ENCODE measurements at places on chromosomes 5 and 9. TPM values are rescaled to one million over a fixed set of nuclear protein-coding genes. Genes with fewer than 3 reads are reported as not detected.

ITGA1 gene
- polyA plus RNA-seq, result 1.2 TPM

GRCh38 chr9:2110036-2110435 lies 94.9 kb downstream of the SMARCA2 start:
- no peak for DNase-seq

DNA sequence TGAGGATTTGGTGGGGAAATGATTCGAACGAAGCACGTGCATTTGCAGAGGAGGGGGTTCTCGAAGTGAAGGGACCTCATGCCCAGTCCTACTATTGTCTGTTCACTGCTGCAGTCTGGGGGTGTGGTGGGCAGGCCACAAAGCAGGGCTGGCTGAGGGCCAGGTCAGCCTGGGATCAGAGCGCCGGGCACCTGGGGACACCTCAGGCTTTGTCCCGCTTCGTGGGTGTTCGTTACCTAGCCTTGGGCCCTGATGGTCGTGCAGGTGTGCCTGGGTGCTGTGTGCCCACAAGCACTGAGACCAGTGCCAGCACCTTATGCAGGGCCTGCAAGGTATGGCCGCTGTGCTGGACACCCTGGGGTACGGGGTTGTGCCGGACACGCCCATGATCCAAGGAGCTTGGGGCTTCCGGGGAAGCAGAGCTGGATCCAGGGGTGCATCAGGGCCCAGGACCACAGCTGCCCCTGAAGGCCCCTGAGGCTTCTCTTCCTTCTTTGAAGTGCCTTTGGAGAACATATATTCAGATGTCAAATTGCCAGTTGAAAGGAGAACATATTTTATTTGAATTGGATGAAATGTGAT lies 80.6 kb downstream of the COL5A1 start:
- DNase-seq, result no peak

- DNase-seq, result no peak
Measured at GRCh38 chr5:5613261-5613990, 190.9 kb downstream of the ICE1 start.

DNA sequence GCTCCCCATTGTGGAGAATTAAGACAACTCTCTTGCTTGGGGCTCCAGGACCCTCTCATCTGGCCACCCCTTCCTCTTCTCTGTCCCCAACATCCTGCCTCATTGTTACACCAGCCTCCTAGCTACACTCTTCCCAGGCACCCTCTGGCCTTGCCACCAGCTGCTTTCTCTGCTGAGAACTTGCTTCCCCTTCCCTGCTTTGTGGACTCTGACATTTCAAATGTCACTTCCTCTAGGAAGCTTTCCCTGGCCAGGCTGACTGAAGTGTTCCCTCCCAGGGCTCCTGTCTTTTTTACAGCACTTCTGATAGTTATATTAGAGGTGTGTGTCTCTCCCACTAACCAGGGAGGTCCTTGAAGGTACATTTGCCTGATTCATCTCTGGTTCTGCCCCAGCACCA lies 194.0 kb upstream of the KLF4 start:
- no peak for DNase-seq
